ENCODE measurements at places on chromosomes 11 and 22. TPM values are rescaled to one million over a fixed set of nuclear protein-coding genes. Genes with fewer than 3 reads are reported as not detected.

Gene SLC22A8
- total RNA-seq, result under 0.01 TPM

Gene SERPIND1
- total RNA-seq, result not detected

Gene MYOD1
- 0.12 TPM for total RNA-seq

Gene ALG9
- 39.1 TPM for total RNA-seq

Gene SLC22A12
- total RNA-seq, result not detected

Gene APOBEC3F
- 9.2 TPM for total RNA-seq

Gene SPI1
- not detected for total RNA-seq

Gene EML3
- total RNA-seq, result 14.0 TPM

Gene TSSK2
- total RNA-seq, result not detected

Gene SERHL2
- total RNA-seq, result 5.9 TPM

Gene TST
- total RNA-seq, result 31.9 TPM

Gene CSRP3
- total RNA-seq, result not detected

Gene FUT4
- 5.5 TPM for total RNA-seq

Gene LRRC10B
- not detected for total RNA-seq

Gene SHANK3
- 0.50 TPM for total RNA-seq

Gene C11orf97
- not detected for total RNA-seq

Gene KRTAP5-1
- total RNA-seq, result not detected

Gene SMIM35
- total RNA-seq, result not detected

Gene RNF141
- 31.9 TPM for total RNA-seq

Gene AMOTL1
- 31.5 TPM for total RNA-seq

Gene C11orf87
- total RNA-seq, result not detected

Gene SCN4B
- not detected for total RNA-seq

Gene CARD16
- total RNA-seq, result 5.2 TPM

Gene APOBEC3A
- total RNA-seq, result not detected

Gene ZNHIT2
- total RNA-seq, result 11.4 TPM

Gene FLRT1
- 0.12 TPM for total RNA-seq

Gene TSPAN32
- total RNA-seq, result under 0.01 TPM

Gene TNRC6B
- total RNA-seq, result 20.2 TPM

Gene SLC16A8
- total RNA-seq, result not detected

Gene CATSPER1
- under 0.01 TPM for total RNA-seq

Gene CHRM1
- not detected for total RNA-seq

Gene UBQLNL
- not detected for total RNA-seq

Gene ENTHD1
- total RNA-seq, result not detected

Gene SPTY2D1
- 25.1 TPM for total RNA-seq

Gene OR51B4
- total RNA-seq, result 0.11 TPM

Gene OR4D5
- total RNA-seq, result not detected

Gene AIFM3
- total RNA-seq, result 0.33 TPM

Gene PACS1
- 25.8 TPM for total RNA-seq

Gene PRG3
- total RNA-seq, result not detected

Gene SLC5A4
- 0.11 TPM for total RNA-seq

Gene RAG2
- total RNA-seq, result not detected

Gene RAB36
- total RNA-seq, result 4.8 TPM

Gene MMP1
- total RNA-seq, result 221 TPM

Gene MMP13
- not detected for total RNA-seq

Gene MS4A6A
- total RNA-seq, result not detected

Gene SYCE3
- total RNA-seq, result not detected

Gene HORMAD2
- total RNA-seq, result not detected

Gene CALCA
- total RNA-seq, result not detected

Gene CECR2
- 0.37 TPM for total RNA-seq

Gene CKAP5
- 135 TPM for total RNA-seq

Gene VPREB1
- not detected for total RNA-seq

Gene P2RY6
- total RNA-seq, result 0.12 TPM

Gene BBOX1
- total RNA-seq, result not detected

Gene RAB30
- total RNA-seq, result 11.6 TPM

Gene HEPACAM
- under 0.01 TPM for total RNA-seq

Data from uterine smooth muscle cell (primary cell).